ENCODE measurements at places on chromosomes 3 and 15.

GRCh38 chr3:52246264-52246620, 683 bp downstream of the PPM1M start:
- no peak for DNase-seq

- no peak for DNase-seq
Measured at GRCh38 chr3:116032176-116032575, 408.9 kb downstream of the GAP43 start.

GRCh38 chr3:182487611-182488010, 305.7 kb upstream of the ATP11B start:
- DNase-seq = no peak

DNA sequence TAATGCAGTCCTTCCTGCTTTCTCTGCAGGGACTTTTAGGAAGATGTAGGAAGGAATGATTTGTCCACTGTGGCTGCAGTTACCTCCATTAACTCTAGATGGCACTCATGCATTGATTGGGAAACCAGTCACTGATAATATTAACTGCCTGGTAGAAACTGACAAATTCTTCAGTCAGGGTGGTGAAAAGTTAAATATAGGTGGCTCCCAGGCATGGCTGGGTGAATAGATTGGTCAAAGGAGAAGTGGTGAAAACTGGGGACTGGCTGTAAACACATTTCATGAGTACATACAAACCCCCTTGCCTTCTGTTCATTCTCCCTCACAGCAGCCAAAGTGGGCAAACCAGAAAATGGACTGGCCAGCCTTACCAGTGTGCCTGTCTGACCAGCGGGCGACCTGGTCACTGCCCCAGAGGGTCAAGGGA, 333.4 kb downstream of the THSD4 start:
- no peak for DNase-seq

DNA sequence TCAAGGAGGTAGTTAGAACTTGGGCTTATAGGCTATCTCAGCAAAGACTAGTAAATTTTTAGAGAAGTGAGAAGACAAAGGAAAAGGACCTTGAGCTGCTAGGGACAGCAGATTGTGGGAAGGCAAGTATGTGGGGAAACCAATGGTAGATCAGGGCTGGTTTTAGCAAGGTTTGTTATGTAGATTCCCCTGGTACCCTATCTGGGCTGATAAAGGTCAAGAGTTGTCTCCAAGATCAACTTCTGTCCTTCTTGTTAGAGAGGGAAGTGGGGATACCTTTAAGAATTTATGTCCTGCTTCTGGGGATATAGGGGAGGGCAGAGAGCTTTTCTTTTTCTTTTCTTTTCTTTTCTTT, 28.9 kb downstream of the KAT2B start:
- no peak for DNase-seq

DNA sequence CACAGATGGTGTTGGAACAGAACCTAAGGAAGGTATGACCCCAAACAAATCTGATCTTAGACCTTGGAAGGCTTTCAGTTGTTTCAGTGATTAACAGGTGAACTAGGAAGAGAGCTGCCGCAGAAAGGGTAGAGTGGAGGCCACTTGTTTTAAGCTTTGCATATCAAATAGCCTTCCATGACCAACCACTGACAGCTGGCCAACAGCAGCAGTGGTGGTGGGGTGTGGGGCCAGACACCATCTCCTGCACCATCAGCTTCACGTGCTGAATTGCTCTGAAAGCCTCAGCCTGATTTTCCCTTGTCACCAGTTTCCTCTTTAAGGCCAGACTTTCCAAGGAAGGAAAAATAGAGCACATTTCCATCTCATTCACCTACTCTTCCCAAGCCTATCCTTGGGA, 16.6 kb upstream of the OSBPL11 start:
- no peak for DNase-seq

DNA sequence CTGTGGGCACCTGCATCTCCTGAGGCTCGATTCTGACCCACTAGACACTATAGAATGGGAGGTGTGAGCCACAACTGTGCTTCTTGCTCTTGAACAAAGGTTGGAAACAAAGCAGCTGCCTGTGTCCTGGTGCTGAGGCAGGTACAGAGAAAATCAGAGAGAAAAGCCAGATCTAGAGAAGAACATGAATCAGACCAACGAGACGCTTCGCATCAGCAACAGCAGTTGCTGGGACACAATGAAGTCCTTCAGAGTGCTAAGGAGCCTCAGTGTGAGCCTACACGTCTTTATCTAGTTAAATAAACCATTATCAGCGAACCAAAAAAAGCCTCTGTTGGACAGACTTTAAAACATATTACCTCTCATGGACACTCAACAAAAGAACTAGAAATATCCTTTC, 86.3 kb upstream of the MEX3B start:
- no peak for DNase-seq

DNA sequence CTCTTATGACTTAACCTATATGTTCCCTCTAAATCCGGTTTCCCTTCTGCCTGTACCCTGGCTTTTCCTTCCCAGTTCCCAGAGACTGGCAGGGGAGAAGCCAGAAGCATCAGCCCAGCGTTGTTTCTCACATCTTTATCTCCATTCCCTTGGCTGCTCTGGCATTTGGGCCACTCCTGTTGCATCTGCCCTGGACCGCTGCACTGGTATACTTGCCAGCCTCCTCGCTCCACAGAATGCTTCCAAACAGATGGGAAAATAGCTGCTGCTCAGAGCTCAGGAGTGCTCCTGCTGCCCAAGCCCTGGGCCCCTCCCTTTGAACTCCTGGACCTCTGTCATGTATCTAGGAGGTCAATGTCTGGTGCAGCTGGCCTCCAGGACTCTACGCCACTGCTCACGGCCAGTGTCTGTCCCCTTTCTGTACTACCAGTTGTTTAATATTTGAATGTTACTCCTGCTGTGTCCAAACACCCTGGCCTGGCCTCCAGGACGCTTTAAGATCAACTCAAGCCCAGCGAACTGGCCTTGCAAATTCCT, 6.8 kb downstream of the SPINT1 start:
- DNase-seq = no peak

GRCh38 chr15:74390647-74391288, 23.3 kb upstream of the CYP11A1 start:
- no peak for DNase-seq

Data from activated T-helper 9 cell treated with anti-CD3 and anti-CD28 coated beads, Interleukin-2, amount 50 U/mL, for 16 hours (primary cell).